Spinal cord (tissue), 10 donors: ENCODE measurements at places on chromosomes 2 and 18.

DNA sequence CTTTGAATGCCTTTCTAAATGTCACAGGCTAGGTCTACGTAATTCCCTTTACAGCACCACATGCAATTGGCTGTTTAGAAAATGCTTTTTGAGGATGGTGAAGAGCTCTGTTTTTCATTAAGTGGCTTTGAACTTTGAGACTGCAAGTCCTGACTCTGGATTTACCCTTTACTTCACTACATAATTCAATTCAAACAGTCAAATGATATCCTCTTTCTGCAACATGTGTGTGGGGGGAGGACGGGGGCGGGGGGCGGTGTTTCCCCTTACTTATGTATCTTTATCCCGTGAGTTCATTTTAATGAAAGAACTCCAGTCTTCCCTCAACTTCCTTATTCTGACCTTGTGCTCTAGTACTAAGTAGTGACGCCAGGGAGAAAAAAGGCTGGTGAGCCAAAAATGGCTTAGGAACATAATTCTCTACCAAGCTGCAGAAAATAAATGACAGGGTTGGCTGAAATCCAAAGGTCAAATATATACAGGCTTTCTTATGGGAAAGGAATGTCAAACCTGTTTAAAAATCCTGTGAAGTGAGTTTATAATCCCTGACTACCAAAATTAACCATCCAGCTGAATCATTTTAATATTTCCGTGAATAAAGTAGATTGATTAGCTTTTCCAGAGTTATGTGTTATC lies 119.6 kb downstream of the SLC8A1 start:
- DNase-seq = no peak

DNA sequence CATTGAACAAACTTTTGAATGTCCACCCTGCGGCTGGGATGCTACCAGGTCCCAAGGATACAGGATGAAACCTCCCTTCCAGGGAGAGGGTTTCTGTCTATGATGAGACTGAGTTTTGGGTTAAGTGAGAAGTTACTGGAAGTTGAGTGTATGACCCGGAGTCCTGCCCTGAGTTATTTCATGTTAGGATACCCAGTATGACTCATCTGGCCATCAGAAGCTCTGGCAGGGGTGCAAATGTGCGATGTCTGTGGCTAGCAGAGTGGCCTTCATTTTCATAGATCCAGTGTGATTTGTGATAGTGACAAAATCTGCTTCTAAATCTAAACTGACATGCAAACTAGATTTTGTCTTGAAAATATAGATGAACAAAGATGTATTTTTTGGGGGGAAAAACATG lies 55.3 kb downstream of the KCTD1 start:
- DNase-seq = no peak

GRCh38 chr18:23819001-23819400 lies 129.7 kb downstream of the LAMA3 start:
- no peak for DNase-seq

GRCh38 chr18:5626130-5626880 lies 82.5 kb upstream of the EPB41L3 start:
- DNase-seq = no peak

- no peak for DNase-seq
These were observed 91.2 kb downstream of the NEDD4L start for GRCh38 chr18:58135183-58135641.

GRCh38 chr2:58261209-58261608 lies 20.1 kb upstream of the FANCL start:
- no peak for DNase-seq

GRCh38 chr2:27214941-27215340 lies 2.2 kb upstream of the CAD start:
- DNase-seq = no peak

DNA sequence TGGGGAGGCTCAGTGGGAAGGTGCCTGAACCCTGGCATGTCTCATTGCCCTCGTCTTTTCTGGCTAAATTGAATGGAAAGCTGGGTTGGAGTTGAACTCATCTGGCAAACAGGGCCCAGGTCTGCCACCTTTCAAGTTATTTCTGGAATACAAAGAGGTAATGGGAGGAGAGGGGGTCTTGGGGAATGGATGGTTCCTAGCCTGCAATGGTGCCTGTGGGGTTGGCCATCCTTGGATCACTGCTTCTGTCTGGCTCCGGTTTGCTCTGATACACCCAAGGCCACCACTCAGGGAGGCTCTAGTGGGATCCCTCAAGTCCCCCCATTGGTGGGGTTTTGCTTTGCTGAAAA lies 45.3 kb downstream of the PSD4 start:
- DNase-seq = no peak

- no peak for DNase-seq
These were observed 8.8 kb downstream of the SIGLEC15 start for GRCh38 chr18:45834306-45834705.

- DNase-seq = no peak
These were observed 828.6 kb upstream of the POU3F3 start for GRCh38 chr2:104025295-104025694.

- DNase-seq = no peak
These were observed 4.6 kb downstream of the TXNL4A start for GRCh38 chr18:79983793-79984192.

DNA sequence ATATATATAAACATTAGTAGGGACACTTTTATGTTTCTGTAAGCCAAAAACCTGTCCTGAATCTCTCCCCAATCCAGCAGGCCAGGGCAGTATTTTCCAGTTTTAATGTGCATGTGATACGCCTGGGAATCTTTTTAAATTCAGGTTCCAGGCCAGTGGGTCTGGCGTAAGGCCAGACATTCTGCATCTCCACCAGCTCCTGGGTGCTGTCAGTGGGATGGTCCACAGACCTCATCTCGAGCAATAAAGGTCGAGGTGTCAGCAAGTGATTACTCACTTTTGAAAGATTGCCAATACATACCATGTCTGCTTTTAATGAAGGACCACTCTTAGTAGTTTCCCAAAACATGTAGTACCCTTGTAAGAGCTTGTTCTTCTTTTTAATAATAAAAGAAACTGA lies 189.9 kb upstream of the SH3BP4 start:
- DNase-seq = no peak

- no peak for DNase-seq
These were observed 1127.9 kb upstream of the CHAC2 start for GRCh38 chr2:52639692-52640091.

DNA sequence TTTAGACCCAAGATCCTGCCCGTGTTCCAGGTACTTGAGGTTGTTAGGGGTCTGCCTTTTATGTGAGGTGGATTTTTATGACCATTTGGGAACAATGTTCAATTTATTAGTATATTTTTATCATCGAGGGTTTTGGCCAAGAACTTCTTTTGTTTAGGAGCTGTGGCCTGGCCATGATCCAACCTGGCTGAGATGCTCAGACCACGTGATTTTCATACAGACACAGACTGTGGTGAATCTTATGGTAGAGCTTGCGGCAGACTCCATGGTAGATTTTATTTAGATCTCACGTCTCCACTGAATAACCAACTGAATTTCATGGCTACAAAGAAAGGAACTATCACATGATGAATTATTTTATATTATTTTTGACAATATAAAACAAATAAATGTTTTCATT lies 405.5 kb upstream of the VWC2L start:
- DNase-seq = no peak

DNA sequence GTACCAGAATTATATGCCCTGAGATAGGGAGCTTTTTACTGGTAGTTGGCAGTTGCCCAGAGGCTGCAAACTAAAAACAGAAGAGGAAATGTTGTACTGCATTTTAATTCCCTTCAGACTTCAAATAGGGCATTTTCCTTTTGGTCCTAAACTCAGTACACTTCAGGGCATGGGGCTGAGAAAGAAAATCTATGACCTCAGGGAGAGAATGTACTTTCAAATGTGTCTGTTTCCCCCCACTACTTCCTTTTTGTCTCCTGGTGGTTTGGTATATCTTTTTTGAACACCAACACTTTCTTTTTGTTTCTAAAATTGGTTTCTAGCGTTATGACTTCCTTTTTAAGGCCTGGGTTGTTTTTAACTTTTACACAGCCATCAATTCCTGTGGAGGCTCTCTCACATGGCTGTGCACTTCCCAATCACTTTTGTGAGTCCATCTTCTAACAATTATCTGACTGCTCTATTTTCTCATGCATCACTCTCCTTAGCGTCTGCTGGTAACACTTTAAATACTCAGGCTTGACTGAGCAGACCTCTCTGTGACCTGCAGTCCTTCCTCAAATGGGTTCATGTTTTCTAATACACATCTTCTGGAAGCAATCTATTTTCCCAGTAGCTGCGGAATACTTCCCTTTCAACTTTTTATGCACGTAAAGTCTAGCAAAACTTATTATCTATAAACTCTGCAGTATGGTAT lies 596.0 kb downstream of the LRP1B start:
- DNase-seq = no peak

- no peak for DNase-seq
These were observed 61.1 kb upstream of the XDH start for GRCh38 chr2:31475692-31476091.

DNA sequence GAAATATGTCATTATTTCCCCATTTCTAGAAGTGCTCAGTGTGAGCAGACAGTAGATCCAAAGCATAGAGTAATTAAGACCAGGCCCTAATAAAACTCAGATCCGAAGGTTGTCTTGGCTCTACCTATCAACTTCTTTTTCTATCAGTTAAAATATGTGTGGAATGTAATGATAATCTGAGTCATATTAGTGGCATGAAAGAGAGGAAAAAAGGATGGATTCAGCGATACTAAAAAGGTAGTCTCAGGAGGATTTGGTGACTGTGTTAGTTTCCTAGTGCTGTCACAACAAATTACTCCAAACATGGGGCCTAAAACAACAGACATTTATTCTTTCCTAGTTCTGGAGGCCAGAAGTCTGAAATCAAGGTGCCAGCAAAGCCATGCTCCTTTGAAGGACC lies 103.7 kb upstream of the NABP1 start:
- no peak for DNase-seq

- no peak for DNase-seq
These were observed 71.4 kb upstream of the TANK start for GRCh38 chr2:161088658-161089350.

- no peak for DNase-seq
These were observed 58.1 kb upstream of the RNU4ATAC start for GRCh38 chr2:121472470-121472993.

DNA sequence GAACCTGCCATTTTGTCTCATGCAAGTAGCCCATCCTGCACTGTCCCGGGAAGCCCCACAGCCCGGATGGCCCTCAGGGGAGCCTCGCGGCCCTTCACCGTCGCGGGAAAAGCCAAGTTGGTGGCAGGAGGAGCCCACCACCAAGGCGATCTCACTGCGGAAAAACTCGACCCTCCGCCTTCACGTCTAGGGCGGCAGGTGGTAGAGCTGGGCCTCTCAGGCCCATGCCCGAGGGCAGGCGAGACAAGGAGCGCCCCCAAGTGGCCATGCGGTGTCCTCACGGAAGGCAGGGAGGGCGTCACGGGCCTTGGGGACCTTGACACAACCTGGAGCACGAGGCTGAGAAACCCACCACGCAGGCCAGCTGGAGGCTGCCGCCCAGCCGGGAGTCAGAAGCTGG lies 34.8 kb upstream of the SKA1 start:
- no peak for DNase-seq

DNA sequence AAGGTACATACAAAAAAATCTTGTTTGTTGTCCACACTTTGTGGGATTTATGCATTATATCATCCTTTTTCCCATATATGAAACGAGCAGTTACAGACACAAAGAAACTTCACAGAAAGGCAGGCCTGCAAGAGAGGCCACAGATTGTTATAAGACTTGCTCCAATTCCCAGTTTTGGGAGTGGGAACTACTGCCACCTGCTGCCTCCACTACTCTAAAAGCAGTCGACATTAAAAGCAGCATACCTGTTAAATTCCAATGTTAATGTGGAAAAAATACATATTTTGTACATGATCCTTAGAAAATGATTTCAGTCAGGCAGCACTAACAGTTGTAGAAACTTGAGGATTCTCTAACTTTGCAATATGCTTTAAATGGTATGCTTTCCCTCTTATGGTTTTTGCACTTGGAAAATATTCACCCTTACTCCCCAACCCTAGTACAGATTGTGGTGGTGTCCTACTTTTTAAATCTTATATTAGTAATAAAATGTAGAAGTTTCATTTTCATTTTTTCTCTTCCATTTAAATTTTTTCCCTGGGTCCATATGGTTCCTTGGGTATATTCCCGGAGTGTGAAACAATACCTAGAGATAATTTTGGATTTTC lies 37.9 kb downstream of the SLC38A11 start:
- peak; percentile 77 for DNase-seq

GRCh38 chr2:132252191-132252893 lies 90.6 kb upstream of the ANKRD30BL start:
- DNase-seq = no peak

- DNase-seq = no peak
These were observed 304.3 kb downstream of the CDCA7 start for GRCh38 chr2:173658946-173659371.

DNA sequence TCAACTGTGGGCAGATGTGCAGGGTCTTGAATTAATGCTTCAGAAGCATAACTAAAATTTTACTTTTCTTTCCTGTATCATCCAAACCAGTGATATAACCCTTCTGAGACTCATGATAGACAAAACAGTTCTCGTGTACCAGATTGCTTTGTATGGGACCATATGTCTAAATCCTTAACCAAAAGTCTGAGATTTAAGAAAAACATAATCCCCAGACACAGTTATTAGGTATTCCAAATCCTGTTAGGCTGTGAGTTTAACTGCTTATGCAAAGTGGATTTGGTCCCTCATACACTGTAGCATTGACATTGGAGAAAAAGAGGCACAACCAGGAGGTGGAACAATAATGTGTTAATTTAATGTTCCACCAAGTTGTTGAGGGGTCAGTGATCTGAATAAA lies 235.0 kb downstream of the PMAIP1 start:
- DNase-seq = no peak

GRCh38 chr18:43668866-43669265 lies 391.6 kb upstream of the SYT4 start:
- no peak for DNase-seq

GRCh38 chr2:102839668-102840388 lies 78.0 kb downstream of the TMEM182 start:
- DNase-seq = peak; percentile 59

DNA sequence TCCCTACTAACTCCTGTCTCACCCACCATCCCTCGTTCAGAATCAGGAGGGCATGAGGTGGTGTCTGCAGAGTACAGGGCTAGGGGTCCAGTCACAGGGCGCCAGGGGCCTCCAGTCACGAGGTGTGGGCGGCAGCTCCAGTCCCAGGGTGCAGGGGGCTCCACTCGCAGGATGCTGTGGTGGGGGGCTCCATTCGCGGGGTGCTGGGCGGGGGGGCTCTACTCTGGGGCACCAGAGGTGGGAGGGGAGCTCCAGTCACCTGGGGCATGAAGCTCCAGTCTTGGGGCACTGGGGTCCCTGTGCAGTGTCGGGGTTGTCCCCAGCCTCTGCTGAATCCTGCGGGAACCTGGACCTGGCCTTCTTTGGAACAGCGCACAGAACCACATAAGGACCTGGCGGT lies 66.0 kb downstream of the EIPR1 start:
- DNase-seq = no peak

GRCh38 chr2:218792433-218792832 lies 10.5 kb downstream of the CYP27A1 start:
- DNase-seq = no peak

DNA sequence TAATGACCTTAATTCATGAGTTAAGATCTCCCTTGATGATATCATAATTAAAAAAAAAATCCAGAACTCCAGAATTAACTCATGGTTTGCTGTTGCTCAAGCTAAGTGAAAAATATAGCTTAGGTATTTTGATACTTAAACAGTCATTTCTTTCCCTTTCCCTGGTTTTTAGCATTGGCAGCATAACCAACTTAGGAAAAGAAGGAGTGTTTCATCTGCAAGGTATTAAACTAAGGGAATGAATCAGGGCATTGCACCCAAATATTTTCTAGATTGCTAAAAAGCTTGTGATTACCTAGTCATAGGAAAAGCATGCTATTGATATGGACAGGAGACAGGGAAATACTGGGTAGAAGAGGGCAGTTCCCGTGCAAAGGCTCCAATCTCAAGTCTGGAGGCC lies 207.2 kb downstream of the LRP1B start:
- DNase-seq = no peak
